ENCODE measurements at places on chromosomes 11 and 22.

- peak; percentile 70 for DNase-seq
These were observed 25.9 kb upstream of the KCNJ11 start for GRCh38 chr11:17414317-17414737.

- DNase-seq = no peak
These were observed 19.5 kb downstream of the TXN2 start for GRCh38 chr22:36461665-36462649.

DNA sequence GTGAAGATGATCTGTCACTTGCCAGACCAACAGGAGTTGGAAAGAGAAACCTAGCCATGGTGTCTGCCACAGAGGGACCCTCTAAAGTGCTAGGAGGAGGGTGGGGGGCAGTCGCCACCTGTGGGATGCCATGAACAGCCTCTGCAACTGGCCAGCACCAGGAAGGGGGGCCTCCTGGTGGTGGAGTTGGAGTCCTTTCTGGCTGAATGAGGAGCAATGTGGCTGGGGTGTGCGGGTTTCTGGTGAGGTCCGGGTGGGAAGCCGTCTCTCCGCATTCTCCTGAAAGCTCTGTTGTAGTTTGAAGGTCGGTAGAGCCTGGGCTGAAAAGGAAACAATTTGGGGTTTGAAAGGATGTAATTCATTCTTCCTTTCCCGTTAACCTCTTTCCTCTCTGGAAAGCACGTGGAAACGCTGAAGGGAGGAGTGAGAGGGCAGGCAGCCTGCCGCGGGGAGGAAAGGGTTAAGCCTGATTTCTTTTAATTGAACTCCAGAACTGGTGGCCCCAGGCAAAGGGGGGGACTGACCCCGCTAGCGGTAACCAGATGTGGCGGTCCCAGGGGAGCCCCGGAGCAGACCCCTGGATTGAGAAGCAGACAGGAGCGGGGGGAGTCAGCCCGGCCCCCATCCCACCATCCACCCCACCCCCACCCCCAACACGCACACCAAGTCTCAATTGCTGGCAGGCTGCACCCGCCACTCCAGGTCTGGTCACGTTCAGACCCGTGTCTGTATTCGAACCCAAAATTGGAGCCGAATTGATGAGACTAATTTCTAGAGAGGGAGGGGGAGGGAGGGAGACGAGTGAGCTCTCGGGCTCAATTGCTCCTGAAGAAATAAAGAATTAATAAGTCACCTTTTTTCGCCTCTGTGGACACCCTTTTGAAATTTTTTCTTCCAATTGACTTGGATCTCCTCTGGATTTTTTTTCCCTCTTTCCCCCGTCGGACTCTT is 1.8 kb upstream of the FLI1 start:
- no peak for DNase-seq

- no peak for DNase-seq
These were observed 19.4 kb downstream of the SNU13 start for GRCh38 chr22:41668971-41669911.

DNA sequence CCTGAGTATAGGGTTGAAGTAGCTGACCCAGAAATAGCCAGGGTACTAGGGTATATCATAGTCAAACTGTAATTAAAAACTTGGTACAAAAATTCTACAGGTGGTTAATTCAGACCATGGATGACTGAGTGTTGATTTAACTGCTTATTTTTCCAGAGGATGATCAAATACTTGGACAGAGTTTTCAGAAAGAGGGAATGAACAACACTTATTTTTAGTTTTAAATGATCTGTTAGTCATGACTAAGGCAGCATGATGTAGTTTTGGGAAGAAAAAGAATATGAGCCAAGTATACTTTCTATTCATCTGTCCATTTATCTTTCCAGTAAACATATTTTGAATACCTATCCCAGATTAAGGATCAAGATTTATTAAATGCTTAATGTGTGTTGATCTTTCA is 19.8 kb upstream of the CCDC89 start:
- DNase-seq = no peak

DNA sequence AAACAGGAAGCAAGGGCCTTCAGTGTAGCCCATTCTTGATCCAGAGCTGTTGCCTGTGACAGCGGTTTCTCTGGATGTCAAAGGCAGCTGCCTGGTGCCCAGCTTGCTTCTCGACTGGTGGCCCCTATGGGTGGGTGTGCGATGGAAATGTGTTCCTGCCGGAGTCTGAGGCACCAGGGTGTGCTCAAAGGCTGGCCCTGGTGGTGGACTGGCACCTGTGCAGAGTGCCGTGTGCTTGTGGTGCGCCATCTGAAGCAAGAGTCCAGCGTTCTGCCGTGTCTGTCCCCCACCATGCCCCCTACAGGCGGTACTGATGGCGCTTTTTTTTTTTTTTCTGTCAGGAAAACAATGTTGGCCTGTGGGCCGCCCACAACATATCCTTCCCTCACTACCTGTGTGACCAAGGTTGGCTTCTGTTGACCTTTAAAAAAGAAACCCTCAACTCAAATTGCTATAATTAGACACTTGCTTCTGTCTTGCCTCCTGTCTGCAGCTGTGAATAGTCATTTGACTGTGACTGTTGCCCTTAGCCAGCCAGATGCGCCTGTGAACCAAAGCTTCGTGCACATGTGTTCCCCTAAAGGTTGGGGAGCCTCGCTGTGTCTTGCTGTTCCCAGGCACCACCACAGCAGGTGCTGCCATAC is 4.7 kb upstream of the RANBP1 start:
- DNase-seq = peak; percentile 14

DNA sequence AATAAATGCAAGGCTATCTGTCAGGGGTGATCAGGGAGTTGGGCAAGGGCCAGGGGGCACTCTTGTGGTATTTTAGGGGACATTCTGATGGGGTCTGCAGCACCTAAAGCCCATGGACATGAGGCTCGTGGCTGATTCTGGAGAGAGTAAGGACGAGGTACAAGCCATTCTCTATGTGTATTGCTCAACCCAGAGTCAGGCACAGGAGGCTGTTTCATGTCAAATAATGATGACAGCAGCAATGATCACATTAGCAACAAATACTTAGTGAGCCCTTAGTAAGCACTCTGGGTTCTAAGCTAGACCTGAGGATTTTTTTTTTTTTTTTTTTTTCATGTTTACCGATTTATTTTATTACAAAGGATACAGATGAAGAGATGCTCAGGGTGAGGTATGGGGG is 83.5 kb upstream of the THY1 start:
- DNase-seq = no peak

GRCh38 chr22:19115628-19116027 is 6.6 kb downstream of the DGCR2 start:
- no peak for DNase-seq

DNA sequence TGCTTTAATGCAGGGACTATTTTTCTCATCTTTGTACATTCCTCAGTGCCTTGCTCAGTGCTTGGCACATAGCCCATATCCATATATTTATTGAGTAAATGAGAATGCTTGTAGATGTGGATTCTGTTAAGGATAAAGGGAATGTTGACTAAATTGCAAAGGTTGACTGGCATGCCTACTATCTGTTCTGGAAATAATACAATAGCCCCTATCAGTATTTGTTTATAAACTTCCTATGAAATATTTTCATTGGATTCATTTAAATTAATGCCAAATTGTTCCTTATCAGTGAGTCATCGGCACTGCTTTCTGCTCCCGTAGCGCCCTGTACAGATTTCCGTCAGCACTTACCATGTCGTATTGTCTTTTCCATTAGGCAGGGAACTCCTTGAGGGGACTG is 8.0 kb downstream of the RNF121 start:
- no peak for DNase-seq

- DNase-seq = no peak
These were observed 3.0 kb upstream of the SEPTIN3 start for GRCh38 chr22:41966225-41966606.

DNA sequence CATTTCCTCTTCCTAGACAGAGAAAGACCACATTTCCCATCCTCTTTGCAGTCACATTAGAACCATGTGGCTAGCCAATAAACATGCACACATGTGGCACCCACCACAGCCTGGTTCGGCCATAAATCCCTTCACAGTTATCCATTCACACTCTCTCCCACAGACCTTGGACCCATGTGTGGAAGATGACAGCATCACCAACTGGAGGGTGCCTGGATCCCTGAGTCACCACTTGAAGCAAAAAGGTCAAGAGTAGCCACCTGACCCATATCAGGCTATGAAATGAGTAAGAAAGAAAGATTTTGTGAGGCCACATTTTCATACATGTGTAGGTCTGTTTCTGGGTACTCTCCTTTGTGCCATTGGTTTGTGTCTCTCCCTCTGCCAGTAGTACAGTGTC is 9.0 kb upstream of the TMEM121B start:
- no peak for DNase-seq

GRCh38 chr22:37260155-37260795 is 16.2 kb upstream of the RAC2 start:
- peak; percentile 42 for DNase-seq

- no peak for DNase-seq
These were observed 7.6 kb downstream of the ZNF70 start for GRCh38 chr22:23743303-23743705.

DNA sequence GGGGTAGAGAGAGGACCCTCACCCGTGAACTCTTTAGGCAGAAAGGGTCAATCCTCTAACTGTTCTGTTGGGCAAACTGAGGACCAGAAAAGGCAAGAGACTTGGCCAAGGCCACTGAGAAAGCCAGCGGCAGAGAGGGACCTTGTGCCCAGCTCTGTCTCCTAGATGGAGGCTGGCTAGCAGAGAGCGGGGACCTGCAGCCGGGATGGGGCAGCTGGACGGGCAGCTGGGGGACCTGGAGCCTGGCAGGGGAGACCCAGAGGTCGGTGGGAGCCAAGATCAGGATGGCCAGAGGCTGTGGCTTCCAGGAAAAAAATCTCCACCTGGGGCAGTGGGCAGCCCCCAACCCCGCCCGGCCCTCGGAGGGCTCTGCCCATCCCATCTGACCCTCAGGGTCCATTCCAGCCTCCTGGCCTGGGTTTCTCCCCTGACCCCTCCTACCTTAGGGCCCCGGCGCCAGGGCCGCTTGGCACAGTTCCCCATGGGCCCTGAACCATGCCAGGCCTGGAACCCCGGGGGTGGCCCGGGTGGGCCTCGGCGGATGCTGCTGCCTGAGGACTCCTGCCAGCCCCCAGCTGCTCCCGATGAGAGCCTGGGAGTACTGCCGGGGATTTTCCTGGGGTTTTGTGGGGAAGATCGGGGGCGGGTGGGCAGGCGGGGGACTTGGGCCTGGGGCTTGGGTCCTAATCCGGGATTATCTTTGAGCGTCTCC is at the start of gene CABP2:
Gene CABP2 (minus strand): TSS at position 603 of the 712 bp plus-strand sequence. CDS start 120 bp downstream, at position 483.
- DNase-seq = no peak

DNA sequence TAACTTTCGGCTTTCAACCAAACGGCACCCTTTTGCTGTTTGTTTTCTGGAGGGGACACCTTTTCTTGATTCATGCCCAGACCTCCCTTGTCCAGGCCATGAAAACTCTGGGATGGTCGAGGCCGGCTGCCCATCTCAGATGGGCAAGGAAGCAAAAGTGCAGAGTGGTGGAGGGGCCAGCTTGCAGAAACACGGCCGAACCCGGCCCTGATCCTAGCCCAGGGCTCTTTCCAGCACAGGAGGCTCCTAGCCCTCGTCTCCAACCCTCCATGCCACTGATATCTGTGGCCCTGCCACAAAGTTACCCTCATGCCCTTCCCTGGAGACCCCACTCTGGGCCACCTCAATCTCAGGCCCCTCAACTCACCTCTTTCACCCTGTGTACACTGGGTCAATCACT is 18.9 kb upstream of the SLC22A12 start:
- DNase-seq = no peak

GRCh38 chr11:130431801-130432200 is 3.4 kb upstream of the ADAMTS8 start:
- DNase-seq = no peak

DNA sequence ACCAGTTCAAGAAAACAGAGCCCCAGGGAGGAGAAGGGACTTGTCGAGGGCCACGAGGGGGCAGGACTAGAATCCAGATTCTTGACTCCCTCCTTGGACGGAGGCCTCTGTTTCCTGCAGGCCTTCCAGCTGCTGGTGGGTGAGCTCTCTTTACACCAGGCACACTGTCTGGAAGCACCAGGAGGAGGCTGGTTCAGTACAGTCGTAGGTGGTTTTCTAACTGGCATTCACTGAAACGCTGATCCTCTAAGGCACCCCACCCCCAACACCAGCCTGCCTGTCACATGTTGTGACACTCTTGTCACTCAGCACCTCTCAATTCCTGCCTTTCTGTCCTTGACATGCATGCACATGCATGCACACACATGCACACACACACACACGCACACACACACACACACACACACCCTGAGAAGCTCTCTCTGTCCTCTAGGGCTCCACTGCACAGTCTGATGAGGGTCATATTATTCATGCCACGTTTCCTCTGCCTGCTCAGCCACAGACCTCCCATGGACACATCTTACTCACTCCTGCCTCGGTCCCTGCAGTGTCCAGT is 751 bp downstream of the MS4A10 start:
- DNase-seq = no peak

GRCh38 chr11:102830001-102830727 is 13.2 kb downstream of the MMP3 start:
- DNase-seq = no peak

DNA sequence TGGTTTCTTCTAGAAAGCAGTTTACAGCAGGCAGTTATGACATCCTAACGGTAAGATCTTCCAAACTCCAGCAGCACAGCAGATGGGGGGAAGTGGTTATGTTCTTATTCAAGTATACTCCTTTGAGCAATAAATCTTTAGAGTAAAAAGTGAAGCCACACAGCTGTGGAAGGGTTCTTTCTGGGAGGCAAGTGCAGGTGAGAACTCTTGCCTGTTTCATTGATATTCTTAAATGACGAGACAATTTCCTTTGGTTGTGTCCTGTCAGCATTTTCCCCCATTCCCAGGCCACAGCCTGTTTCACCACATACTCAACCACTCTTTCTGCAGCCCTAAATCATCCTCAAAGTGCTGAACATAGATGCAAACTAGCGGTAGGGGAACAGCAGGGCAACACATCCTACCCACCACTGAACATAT is 207.3 kb upstream of the MTNR1B start:
- no peak for DNase-seq
